ENCODE measurements at places on chromosomes 16 and 17.

DNA sequence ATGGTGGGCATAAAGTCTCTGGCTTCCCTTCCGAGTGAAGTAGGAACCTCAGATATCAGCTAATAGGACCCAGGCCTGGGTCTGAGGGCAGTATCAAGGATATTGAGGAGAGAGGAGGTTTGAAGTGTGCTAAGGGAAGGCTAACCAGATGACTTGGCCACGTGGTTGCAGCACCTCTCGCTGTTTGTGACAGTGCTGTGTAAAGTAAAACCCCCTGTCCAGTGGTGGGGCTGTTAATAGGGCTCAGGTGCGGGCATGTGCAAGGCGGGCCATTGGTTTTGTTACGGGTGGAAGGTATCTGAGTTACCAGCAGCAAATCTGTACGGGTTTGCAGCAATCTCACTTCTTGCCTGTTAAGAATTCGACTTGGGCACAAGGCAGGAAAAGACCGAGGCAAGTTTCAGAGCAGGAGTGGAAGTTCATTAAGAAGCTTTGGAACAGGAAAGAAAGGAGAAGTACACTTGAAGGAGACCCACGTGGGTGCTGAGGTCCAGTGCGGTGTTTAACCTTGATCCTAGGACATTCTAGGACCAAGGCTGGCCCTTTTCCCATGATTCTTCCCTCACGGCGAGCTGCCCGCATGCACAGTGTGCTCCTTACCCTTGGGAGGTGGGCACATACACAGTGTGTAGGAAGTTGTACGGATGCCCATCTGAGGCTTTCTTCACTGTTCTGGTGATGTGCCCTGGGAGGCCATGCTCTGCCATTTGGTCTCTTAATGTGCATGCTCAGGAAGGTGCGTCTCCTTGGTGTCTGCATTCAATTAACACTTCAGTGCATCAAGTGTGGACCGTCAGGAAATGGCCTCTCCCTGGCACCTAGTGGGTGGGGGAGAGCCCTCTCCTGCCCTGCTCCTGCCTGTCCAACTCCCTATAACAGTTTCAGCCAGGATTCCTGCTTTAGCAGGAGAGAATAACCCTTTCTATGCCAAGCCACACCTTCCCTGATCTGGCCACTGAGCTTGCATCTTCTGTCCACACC is 20.3 kb downstream of the SGF29 start:
- no peak for DNase-seq

DNA sequence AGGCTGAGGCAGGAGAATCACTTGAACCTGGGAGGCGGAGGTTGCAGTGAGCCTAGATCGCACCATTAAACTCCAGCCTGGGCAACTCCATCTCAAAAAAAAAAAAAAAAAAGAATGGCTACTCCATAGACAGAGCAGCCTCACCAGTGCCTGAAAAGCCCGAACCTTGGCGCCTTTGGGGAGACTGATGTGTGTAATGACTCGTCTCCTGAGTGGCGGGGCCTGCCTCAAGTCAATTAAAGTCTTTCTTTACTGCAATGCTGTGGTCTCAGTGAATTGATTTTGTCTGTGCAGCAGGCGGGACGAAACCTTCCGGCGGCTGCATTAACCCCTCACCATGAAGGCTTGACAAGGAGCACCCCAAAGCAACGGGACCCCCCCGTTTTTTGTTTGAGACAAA is 3.5 kb upstream of the UQCC4 start:
- peak; percentile 47 for DNase-seq

GRCh38 chr16:30523768-30524574 is 2.4 kb downstream of the ZNF768 start:
- DNase-seq, result no peak

DNA sequence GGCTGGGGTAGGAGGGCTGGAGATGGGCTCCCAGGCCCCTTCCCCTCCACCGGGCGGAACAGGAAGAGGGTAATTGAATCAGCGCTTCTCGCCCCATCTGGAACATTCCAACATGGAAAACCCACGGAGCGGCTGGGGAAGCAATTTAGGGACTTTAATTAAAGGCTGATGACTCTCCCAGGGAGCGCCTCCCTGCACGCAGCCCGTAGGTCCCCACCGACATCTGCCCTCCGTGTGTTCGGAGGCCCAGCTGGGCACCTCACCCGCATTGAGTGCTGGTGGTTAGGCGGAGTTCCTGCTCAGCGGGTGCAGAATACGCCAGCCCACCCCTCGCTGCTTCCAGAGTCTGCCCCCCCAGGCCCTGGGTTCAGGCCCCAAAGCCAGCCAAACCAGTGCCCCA is 10.0 kb downstream of the HS3ST6 start:
- no peak for DNase-seq

DNA sequence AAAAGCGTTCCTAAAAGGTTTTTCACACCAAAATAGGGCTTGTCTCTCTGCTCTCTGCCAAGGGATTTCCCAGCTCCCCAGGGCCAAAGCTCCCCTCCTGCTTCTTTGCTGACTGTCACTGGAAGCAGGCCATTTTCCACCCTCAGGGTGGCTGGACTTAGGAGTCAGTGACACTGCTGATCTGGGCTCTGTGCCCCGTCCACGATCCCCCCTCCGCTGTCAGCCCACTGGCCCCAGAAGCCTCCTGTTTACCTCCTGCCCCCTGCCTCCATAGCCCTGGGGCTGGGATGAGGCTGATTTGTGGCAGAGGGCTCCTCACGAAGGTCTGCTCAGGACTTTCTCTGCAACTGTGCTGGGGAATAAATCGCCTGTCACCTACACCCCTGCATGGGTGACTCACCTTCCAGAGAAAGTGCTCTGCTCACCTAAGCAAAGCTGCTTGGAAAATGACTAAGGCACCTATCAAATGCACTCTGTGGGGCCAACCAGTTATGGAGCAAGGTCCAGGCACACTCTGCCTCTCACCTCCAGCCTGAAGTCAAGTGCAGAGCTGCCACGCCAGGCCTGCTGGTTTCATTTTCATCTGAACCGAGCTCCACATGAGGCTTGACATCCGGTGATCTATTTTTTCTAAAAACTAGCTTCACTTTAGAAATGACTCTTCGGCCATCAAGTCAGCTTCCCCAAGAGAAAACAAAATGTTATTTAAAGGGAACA is 4.9 kb downstream of the MAP3K14 start:
- DNase-seq, result peak; percentile 94

- no peak for DNase-seq
Observed at GRCh38 chr17:29257756-29258155, 11.1 kb downstream of the CRYBA1 start.

- no peak for DNase-seq
Observed at GRCh38 chr17:29870836-29871465, 59.1 kb downstream of the SSH2 start.

Measured in activated CD4-positive, alpha-beta T cell treated with anti-CD3 and anti-CD28 coated beads for 36 hours (primary cell).